ENCODE measurements at places on chromosomes 12 and 14. TPM values are rescaled to one million over a fixed set of nuclear protein-coding genes. Genes with fewer than 3 reads are reported as not detected.

DNA sequence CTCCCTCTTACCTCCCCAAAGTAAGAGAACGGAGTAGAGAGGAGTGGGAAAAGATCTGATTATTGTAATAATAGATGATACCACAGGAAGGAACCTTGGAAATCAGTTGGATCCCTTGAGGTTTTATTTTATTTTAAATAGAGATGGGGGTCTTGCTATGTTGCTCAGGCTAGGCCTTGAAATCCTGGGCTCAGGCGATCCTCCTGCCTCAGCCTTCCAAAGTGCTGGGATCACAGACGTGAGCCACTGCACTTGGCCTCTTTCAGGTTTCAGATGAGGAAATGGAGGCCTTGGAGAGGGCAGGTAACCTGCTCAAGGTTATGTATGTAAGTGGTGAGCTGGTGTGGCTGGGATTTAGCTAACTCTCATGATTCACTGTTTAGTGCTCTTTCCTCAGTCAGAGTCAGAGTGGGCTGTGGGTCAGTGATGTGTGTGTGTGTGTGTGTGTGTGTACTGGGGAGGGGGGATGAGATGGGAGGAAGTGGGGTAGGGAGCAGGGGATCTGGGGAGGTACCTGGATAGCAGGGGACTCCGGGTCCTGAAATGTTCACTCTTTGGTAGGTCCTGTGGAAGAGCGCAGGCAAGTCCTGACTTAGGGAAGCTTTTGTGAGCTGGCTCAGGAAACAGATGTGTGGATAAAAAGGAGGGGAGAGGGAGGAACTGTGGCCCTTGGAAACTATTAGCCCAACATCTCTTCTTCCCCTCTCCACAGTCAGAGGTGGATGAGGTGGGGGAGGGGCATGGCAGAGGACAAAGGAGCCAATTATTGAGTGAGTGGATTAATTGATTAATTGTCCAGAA is 4.7 kb upstream of the CISTR start:
- no peak for DNase-seq

DNA sequence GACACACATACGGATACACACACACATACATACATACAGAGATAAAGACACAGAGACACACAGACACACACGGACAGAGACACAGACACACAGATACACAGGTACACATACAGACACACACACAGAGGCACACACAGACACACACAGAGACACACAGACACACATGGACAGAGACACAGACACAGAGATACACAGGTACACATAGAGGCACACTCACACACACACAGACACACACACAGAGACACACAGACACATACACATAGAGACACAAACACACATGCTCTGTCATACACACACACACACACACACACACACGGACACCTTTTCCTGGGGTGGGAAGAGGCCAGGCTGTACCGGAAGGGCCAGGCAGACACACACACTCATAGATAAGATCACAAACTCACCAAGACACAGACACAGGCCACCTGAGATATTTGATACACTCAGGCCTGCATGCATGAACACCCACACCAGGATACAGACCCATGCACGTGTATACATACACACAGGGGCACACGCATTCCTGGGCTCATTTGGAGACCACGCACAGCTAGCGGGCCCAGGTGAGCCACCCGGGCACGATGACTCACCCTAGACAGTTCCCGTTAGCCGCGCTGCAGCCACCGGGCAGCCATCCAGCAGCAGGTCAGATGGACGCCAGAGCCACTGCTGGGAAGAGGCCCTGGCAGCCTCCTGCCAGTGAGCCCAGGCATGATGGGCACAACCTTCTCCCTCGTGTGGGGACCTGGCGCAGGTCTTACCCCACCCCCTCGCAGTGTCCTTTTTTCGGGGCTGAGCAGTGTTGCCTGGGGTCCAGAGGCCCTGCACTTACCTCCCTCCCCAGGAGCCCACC is 1.8 kb upstream of the AHNAK2 start:
- DNase-seq = no peak

DNA sequence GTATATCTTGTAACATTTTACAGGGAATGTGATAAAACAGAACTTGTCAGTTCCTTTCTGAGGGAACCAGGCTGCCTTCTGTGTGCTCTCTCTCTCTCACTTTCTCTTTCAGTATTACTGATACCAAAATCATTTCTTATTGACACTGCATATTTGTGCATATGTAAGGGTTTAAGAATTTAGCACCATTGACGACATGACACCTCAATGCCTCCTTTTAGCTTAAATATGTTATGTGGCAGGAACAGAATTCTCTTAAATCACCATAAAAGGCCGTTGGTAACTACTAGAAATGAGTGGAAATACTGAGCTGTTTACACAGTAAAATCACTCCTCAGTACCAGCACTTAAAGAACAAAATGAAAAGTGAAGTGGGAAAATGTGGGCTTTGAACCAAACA is 457.7 kb upstream of the SYT1 start:
- no peak for DNase-seq

DNA sequence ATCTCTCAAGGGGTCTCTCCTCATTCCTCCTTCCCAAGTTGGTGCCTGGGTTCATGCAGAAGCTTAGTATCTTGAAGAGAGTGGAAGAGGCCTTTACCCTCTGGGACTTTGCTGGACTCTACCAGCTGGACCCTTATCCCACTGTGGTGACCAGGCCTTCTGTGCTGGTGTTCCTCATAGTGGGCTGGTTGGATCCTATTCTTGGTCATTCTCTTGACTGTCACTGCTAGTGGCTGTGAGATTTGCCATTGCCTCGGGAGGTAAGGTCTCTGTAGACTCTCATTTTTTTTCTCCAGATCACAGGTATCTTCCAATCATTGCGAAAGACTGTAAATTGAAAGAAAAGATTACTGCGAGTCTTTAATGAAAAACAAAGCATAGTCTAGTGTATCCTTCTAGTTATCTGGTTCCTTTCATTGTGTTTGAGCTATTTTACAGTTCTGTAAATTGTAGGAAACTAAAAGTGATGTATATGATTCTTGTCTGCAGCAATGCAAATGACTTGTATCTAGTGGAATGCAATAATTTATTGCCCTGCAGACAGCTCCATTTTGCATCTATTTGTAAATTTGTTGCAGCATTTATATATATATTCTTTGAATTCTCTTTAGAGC is 217.9 kb downstream of the AEBP2 start:
- DNase-seq = no peak

GRCh38 chr12:64660237-64661018 is 50.1 kb downstream of the RASSF3 start:
- no peak for DNase-seq

- no peak for DNase-seq
Observed at GRCh38 chr12:1803736-1804135, 16.6 kb upstream of the LRTM2 start.

GRCh38 chr14:102941419-102942011 is 19.1 kb downstream of the AMN start:
- no peak for DNase-seq

GRCh38 chr14:61454545-61454944 is 133.2 kb downstream of the PRKCH start:
- DNase-seq = no peak

- DNase-seq = no peak
Observed at GRCh38 chr14:105887692-105888091, 361.3 kb downstream of the TMEM121 start.

- DNase-seq = no peak
Observed at GRCh38 chr12:2691345-2692071, 103.3 kb upstream of the FKBP4 start.

GRCh38 chr12:53599579-53599978 is 26.6 kb downstream of the ATF7 start:
- DNase-seq = no peak

DNA sequence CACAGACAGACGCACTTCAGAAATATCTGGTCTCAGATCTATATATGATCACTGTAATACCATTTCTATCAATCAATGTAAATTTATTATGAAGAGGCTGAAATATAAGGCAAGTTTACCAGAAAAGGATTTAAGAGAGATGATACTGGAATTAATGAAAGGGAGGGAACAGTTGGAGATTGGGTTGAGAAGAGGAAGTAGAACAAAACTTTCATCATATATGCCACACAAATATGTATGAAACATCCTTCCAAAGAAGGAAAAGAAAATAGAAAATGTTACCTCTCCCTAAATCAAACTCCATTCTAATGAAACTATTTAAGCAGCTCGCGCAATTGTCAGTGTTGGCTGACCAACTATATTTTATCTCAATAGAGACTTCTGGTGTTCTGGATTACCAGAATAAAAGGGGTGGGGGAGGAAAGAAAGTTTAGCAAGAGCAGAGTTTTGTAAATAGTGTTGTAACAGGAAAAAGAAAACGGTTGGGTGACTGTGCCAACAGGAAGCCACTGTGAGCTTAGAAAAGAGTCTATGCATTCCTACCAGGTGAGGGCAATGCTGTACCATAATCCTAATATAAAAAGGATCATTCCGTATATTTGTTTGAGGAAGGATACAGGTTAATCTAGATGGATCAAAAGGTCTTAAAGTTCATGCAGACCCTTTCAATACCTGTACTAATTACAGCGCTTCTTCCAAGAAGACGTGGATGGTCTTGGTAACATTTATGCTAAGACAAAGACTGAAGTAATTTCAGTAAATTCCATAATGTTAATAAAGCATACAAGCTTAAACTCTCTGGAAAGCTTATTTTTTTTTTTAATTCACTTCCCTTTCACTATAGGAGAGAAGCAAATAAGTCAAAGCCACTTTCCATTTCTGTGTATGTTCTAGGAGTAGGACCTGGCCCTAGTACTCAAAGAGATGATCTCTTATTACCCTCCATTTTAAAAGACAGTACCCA is 14.5 kb upstream of the LLPH start:
- peak; percentile 41 for DNase-seq

DNA sequence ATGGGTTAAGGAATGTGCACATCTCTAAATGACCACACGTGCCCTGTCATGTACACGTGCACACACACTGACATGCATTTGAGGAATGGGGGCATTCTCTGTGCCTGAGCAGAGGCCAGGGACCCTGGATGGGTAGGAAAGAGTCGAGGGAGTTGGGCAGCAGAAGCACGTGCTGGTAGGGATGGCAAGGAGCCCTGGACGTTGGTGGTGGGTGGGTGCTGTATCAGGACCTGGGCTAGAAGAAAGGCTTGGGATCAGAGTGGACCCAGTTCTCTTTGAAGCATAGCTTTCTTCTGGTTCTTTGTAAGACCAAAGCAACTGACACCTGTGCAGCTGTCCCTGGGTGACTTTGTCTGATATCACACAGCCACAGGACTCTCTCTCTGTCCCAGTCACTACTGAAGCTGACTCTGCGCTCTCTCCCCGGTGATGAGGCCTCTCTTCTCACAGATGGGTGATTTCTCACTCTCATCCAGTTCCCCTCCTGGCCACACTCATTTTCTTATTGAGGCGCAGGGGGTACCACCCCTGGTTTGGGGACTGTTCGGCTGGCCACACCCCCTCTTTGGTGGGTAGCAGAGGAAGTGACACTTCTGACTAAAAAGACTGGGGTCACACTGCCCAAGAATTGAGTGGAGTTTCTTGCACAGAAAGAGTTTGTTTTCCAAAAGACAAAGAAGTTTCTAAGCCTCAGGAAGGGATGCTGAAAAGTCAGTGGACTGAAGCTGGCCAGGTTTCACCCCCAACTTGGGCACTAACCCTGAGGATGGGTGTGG is 171.7 kb upstream of the RTL1 start:
- no peak for DNase-seq

GRCh38 chr12:69252033-69252432 is 12.7 kb downstream of the CPSF6 start:
- no peak for DNase-seq

DNA sequence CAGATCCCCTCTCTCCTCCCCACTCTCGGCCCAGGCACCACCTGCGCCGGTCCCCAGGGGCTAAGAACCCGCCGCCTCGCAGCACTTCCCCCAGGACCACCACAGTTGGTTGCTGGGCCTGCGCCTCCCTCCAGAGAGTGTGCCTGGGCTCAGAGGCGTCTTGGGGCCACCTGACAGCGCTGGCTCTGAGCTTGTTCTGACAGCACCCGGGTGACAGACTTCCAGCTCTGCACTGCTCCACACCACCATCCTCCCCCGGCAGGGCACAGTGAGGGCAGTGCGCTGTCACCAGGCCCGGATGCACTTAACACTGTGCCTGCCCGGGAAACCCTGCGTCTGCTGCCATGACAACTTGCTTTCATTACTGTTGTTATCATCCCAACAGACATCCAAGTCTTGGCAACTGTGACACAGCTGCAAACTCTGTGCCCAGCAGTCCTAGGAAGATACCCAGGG is 6.6 kb downstream of the BRF1 start:
- no peak for DNase-seq

DNA sequence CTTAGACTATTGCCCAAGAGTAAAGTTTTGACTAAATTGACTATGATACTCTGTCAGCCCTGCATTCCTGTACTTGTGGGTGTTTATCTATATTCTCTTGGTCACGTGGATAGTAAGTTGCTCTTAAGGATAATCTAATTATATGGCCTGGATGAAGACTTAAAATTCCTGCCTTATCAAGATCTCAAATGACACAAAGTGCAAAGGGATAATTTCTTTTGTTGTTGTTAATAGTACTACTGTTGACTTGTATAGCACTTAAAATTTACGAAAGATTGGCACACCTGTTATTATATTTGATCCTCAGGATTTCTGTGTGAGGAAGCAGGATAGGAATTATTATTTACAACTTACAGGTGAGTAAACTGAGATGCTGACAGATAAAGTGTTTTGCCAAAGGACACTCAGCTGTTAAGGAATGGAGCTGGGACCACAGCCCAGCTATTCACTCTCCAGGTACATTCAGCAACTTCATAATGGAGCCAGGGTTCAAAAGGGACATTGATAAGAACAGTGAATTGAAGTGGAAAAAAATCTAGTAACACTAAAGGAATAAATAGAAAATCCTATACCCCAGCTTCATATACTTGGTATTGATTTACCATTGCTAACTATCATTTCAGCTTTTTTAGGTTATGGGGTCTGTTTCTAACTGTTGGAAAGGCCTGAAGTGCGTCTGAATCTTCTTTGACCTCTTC is 53.4 kb upstream of the EVL start:
- no peak for DNase-seq

GRCh38 chr12:52713960-52714886 is 10.9 kb upstream of the KRT77 start:
- DNase-seq = no peak

The RHEBL1 gene
- 4.7 TPM for total RNA-seq

The RFX4 gene
- not detected for total RNA-seq

The SMOC1 gene
- total RNA-seq = 0.46 TPM

The ZFHX2 gene
- total RNA-seq = 2.4 TPM

The TPPP2 gene
- total RNA-seq = not detected
